ENCODE measurements at places on chromosomes 2 and 18. TPM values are rescaled to one million over a fixed set of nuclear protein-coding genes. Genes with fewer than 3 reads are reported as not detected.
A peak's percentile ranks its signal among the peaks of the same experiment; 100 is the strongest.

AQP12A gene
- not detected for total RNA-seq

DNA sequence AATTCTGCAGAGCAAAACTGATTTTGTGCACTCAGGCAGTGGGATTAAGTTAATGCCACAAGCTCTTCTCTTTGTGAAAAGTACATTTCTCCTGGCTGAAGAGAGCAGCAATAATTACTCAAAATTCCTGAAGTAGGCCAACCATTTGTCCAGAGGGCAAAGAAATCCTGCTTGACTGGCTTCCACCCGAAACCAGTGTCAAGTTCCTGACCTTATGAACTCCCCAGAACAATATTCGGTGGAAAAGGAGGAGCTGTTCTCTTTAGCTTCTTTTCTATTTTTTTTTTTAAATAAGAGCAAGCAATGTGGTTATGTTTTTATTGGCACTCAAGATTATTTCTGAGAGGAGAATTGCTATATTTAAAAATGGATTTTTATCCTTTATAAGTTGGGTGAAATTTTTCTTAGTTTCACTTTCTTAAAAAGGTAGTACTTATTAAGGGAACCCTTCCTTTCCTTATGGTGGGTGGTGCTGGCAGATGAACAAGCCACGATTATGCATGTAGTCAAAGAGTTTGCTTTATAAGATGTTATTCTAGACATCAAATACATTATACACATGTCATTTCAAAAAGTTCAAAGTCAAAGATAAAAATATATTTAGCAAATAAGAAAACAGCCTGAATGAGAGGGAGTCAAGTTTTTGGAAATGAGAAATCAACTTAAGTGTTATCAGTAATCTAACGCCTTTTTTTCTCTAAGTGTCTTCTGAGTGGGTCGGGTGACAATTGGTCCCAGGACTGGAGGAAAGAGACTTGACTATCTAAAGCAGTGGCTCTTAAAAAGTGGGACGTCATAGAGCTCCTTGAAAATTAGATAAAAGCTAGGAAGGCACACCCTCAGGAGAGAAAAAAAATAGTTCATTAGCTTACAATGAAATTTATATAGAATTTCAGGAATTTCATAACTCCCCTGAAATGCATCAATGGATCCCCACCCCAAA is 194.5 kb downstream of the IKZF2 start:
- peaks cover 16% of the 10 kb centered on the region for H3K4me1 ChIP-seq
- H3K4me3 ChIP-seq: peak overlapping the region; percentile 71
- H3K36me3 ChIP-seq: no peaks in the 10 kb centered on the region
- no peak for ATAC-seq
- no peaks in the 10 kb centered on the region for H3K27me3 ChIP-seq
- H3K27ac ChIP-seq: no peak overlapping the region

DNA sequence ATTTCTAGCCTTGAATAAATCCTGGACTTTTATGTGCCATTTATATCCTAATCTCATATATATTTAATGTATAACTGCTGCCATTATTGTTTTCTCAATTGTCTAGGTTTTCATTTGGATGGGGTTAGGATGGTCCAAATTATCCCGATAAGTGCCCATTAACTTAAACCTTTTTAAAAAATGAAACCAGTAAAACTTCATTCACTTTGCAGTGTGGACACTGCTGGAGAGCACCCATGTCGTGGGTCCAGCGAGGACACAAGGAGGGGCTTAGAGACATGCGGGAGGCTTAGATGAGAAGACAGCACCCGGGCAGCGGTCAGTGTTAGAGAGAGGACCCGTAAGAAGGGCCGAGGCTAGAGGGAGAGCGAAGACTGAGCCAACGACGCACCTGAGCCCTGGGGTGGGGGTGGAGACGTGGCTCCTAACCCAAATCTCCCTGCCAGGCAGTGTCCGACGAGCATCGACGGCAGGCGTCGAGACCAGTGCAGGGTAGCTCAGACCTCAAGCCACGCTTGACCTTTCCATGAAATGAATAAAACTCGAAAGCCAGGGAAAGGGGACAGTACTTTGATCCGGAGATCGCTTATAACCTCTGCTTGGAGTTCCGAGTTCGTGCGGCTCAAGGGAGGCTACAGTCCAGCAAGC is 9.0 kb upstream of the EN1 start:
- H3K36me3 ChIP-seq: no peaks in the 10 kb centered on the region
- ATAC-seq: no peak
- no peak overlapping the region for H3K27ac ChIP-seq
- peaks cover 64% of the 10 kb centered on the region for H3K27me3 ChIP-seq
- H3K4me1 ChIP-seq: peaks cover 10% of the 10 kb centered on the region
- peak overlapping the region; percentile 41 for H3K4me3 ChIP-seq

DNA sequence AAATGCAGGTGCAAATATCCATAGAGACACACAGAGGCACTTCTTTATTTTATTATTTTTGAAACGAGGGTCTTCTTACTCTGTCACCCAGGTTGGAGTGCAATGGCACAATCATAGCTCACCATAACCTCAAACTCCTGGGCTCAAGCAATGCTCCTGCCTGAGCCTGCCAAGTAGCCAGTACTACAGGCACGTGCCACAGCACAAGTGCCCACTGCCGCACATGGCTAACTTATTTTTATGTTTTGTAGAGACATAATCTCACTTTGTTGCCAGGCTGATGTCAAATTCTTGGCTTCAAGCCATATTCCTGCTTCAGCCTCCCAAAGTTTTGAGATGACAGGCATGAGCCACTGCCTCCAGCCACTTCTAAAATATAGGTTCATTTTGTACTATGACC is 537.6 kb downstream of the THSD7B start:
- H3K4me1 ChIP-seq: no peaks in the 10 kb centered on the region
- no peak overlapping the region for H3K4me3 ChIP-seq
- H3K27me3 ChIP-seq: no peaks in the 10 kb centered on the region

DNA sequence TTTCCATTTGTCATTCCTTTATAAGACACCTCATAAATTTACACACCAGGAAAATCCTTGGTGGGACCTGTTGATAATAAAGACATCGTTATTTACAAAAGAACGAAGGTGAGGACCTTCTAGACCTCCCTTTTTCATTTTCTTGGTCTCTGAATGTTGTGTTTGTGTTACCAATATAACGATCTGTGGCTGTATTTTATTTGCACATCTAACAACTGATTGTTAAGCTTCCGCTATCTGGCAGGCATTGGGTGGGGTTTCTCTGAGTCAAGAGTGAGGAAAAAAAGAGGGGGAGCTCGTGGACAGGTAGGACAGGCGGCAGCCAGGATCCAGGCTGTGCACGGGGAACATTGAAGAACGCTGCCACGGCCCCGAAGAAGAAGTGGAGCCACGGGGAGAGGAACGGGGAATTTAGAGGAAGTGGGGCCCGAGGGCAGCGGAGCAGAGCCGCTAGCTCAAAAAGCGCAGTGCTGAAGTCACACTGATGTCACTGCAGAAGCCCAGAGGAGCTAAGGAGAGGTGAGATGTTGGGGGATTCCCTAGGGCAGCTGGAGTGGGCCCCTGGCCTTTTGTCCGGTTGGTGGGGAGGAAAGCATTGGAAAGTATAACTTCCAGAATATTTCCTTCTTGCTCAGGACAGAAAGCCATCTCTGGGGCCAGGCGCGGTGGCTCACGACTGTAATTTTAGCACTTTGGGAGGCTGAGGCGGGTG is 20.9 kb upstream of the DNMT3A start:
- no peaks in the 10 kb centered on the region for H3K36me3 ChIP-seq
- H3K4me3 ChIP-seq: peak overlapping the region; percentile 91
- peak; percentile 72 for ATAC-seq
- peak overlapping the region; percentile 94 for H3K27ac ChIP-seq
- H3K4me1 ChIP-seq: peaks cover 5% of the 10 kb centered on the region

GRCh38 chr2:43121580-43122314 is 104.7 kb downstream of the ZFP36L2 start:
- no peaks in the 10 kb centered on the region for H3K4me1 ChIP-seq
- H3K27me3 ChIP-seq: no peaks in the 10 kb centered on the region
- H3K27ac ChIP-seq: no peak overlapping the region
- no peak for ATAC-seq
- H3K4me3 ChIP-seq: no peak overlapping the region
- no peaks in the 10 kb centered on the region for H3K36me3 ChIP-seq

GRCh38 chr18:46296656-46297055 is 192.5 kb downstream of the HAUS1 start:
- H3K4me1 ChIP-seq: no peaks in the 10 kb centered on the region
- H3K4me3 ChIP-seq: no peak overlapping the region
- H3K36me3 ChIP-seq: no peaks in the 10 kb centered on the region

DIPK1C gene
- total RNA-seq: not detected

CELF4 gene
- total RNA-seq: not detected

DNA sequence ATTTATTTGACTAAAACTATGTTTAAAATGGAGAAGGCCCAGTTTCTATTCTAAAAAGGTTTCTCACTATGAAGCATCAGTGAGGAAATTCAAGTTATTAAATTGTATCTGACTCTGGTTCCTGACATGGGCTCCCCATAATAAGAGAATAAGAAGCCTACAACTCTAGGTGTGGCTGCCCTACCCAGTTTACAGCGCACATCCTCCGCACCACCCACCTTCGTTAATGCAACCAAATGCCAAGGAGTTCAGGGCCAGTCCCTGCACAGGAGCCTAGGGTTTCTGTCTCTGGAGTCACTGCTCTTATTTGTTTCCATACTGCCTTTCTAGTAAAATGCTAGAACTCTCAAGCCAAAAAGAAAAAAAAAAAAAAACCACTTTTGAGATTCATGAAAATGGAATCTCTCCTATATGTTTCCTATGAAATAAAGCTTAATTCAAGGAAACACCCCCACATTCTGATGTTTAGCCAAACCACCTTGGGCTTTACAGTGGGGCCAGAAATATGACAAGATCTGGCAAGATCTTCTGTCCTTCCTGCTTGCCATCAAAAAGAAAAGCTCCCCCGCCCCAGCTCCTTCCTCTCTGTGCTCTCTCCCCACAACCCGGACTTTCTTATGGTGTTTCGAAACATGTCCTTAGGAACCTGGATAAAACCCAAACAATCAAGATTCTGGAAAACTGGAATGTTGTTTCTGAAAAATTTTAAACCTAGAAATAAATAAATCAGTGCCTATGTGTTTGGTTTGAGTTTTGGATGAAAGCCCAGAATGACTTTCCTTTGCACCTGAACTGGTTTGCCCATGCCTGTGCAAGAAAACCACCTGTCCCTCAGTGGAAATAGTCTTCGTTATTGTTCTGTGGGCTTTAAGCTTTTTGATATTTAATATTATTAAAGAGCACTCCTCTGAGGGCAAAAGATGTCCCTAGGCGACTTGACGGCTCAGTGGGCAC is 136.7 kb downstream of the SP3 start:
- no peak overlapping the region for H3K4me3 ChIP-seq
- H3K27ac ChIP-seq: no peak overlapping the region
- ATAC-seq: no peak
- H3K4me1 ChIP-seq: no peaks in the 10 kb centered on the region
- no peaks in the 10 kb centered on the region for H3K36me3 ChIP-seq
- H3K27me3 ChIP-seq: peaks cover 22% of the 10 kb centered on the region

E2F6 gene
- 5.8 TPM for total RNA-seq

- no peaks in the 10 kb centered on the region for H3K36me3 ChIP-seq
- ATAC-seq: no peak
- no peak overlapping the region for H3K4me3 ChIP-seq
- H3K27me3 ChIP-seq: peaks cover 7% of the 10 kb centered on the region
- no peak overlapping the region for H3K27ac ChIP-seq
- no peaks in the 10 kb centered on the region for H3K4me1 ChIP-seq
These were observed 249.4 kb upstream of the UBE2E3 start for GRCh38 chr2:180730976-180731375.

- no peak overlapping the region for H3K4me3 ChIP-seq
- H3K27me3 ChIP-seq: no peaks in the 10 kb centered on the region
- no peak overlapping the region for H3K27ac ChIP-seq
- H3K4me1 ChIP-seq: no peaks in the 10 kb centered on the region
- no peak for ATAC-seq
These were observed 608.0 kb upstream of the PIK3C3 start for GRCh38 chr18:41347057-41347456.
